ENCODE measurements at places on chromosomes 3 and 15.

GRCh38 chr3:78176869-78177268 lies 1137.0 kb downstream of the ROBO2 start:
- DNase-seq, result no peak

GRCh38 chr15:35058534-35059054 lies 26.5 kb downstream of the NANOGP8 start:
- DNase-seq, result no peak

- DNase-seq, result no peak
Measured at GRCh38 chr3:172061724-172062184, 22.4 kb downstream of the FNDC3B start.

DNA sequence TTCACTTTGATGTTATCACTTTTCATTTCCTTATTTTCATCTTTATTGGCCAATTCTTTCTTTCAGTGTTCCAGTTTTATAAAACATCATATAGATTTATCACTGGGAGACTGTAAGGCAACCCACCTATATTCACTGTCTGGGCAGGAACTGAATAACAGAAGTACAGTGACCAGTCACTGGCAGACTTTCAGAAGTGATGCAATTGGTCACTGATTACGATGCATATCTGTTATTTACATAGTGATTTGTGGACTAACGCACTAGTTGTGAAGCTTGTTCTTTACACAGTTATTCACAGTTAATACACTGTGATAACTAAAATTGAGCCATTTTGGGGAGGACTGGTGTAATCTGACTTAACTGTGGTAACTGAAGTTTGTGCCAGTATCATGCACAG lies 190.2 kb upstream of the DPH6 start:
- no peak for DNase-seq

- no peak for DNase-seq
Measured at GRCh38 chr3:34200576-34200975, 402.1 kb downstream of the PDCD6IP start.

DNA sequence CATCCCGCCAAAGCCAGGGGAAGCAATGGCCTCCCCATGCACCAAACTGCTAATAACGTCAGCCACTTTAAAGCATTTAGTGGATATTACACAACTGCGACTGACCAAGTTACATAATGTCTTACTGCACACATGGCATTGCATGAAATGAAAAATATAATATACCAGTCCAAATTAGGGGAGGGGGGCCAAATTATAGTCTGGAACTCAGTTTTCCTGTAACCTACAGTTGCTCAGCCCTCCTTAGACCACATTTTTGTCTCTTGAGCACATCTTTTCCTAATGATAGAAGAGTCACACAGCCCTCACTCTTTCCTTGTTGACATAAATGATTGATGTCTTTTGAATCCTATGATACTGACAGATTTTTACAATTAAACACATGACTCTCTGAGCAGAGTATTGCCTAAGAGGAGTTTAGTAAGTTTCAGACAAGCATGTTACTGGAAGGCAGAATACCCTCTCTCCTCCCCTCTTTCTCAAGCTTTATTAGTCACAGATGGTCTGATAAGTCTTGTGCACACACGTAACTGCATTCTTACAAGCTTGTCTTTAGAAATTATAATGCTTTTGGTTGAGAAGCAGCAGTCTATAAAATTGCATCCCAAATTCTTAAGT lies 1.1 kb upstream of the PLD1 start:
- DNase-seq, result no peak

- DNase-seq, result no peak
Measured at GRCh38 chr3:32577174-32577573, 6.5 kb upstream of the DYNC1LI1 start.
